Stimulated activated effector memory CD8-positive, alpha-beta T cell treated with anti-CD3 and anti-CD28 coated beads, Interleukin-12 subunit alpha, Interleukin-12 subunit beta, amount 100 ng/mL, for 72 hours (primary cell): ENCODE measurements at places on chromosomes 11 and 22.

DNA sequence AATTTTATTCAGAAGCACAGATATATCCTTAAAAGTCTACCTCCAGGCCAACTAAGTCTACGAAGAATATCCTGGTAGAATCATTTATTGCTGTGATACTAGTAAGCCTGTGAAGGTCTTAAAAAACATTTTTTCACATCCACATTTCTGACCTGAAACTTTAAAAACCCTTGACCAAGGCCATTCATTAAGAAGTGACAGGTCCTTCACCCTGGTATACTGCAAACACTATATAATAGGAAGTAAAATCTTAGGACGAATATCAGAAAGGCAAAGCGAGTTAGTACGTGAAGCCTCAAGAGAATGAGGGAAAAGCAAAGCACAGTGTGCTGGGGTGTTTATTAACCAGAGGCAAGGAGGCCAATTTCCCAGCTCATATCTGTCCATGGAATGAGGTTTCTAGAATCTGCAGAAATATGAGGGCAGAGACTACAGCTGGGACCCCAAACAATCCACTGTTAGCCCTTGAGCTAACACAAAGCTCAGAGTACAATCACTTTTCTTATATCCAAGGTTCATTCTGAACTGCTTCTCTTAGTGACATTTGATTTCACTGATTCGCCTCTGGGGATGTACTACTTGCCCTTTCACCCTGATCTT lies 71.0 kb downstream of the AMBRA1 start:
- DNase-seq = no peak

DNA sequence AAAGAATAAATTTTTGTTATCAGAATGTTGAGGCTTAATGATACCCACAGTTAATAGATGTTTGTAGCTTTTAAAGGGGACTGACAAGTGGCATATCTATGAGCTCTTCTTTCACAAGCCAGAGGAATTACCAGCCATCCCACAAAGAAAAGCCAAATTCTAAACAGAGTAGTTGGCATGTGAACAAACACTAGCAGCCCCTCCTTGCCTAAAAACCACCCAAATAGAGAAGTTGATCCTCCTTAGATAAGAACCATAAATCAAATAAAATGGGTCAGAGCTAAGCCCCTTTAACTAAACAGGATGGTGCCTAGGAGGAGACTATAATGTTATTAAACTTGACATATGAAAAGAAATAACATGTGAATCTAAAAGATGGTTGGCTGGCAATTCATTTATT lies 11.4 kb downstream of the LPXN start:
- DNase-seq = no peak

- DNase-seq = no peak
These were observed 2.9 kb downstream of the TCIRG1 start for GRCh38 chr11:68041617-68042218.

GRCh38 chr22:39434243-39434653 lies 22.6 kb upstream of the MGAT3 start:
- DNase-seq = no peak

GRCh38 chr11:34263441-34264091 lies 94.2 kb downstream of the ABTB2 start:
- no peak for DNase-seq

DNA sequence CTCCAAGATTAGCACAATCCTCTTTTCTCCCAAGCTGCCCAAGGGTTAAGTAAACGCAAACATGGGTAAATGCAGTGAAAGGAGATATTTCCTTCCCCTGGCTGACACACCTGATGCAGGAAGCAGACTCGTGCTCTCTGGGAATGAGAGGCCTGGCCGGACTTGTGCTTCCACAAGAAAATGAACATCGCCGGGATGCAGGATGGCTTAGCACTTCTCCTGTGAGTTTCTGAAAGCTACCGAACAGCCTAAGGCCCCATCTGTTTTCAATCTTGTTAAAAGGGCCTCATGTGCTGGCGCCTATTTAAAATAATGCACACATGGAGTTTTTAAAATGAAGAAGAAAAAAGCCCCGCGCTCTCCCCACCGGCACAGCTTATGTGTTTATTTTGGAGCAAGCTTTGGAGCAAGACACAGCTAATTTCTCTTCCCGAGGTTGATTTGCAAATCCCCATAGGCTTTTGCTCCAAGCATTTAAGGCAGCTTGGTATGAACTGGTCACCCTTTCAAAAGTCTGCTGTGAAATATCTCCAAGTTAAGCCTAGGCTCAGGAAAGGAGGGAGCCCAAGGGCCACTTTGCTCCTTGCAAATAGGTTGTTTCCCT lies 100.9 kb downstream of the SYN3 start:
- no peak for DNase-seq

- DNase-seq = no peak
These were observed 78.0 kb downstream of the PHF21B start for GRCh38 chr22:44931766-44932165.

DNA sequence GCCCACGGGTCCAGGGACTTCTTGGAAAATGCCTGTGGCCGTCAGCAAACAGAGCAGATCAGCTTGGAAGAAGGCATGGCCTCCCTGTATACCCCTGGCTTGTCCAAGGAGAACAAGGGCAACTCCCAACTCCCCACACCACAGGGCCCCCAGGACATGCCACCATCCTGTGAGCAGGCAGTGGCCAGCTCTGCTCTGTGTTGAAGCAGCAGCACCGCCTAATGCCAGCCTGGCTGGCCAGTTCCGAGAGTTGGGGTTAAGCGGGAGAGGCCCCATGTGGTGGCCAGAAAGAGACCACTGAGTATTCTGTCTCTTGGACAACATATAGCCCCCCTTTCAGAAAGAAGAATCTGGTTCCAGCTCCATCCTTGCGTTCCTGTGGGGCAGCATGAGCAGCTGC lies 209.2 kb downstream of the CTTN start:
- no peak for DNase-seq

DNA sequence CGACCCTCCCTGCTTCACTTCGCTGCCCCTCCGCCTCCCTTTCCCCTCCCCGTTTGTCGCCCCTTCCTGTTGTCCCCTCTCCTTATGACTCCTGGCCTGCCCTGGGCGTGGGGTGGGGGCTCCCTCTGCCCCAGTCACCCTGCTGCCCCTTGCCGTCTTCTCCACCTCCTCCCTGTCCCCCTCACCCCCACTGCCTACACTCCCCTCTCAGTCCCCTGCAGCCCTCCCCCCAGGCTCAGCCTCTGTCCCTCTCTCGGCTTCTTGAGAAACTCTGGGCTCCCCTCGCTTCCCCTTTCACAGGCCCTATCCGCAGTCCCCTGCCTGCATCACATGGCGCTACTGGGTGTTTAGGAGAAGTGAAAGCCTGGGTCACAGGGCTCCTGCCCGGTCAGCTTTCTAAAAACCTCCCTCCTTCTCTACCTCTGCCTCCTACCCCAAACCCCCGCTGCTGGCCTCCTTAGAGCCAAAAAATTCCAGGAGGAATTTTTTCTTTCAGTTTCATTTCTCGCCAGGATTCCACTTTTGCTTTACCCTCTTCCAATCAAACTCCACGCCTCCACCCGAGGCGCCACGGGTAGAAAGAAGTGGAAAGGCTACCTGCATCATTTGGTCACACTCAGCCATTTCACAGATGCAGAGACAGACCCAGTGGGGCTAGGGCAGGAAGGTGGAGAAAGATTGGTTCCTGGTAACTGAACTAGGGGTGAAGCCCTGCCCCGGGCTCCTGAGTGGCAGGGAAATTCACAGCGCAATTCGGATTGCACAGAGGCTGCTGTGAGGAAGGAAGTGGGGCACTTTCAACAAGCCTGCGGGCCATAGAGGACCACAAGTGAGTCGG lies at the start of gene SLC15A3:
SLC15A3 (minus strand) TSS at position 273 of the 838 bp plus-strand sequence. CDS start 625 bp downstream, outside the sequence.
- DNase-seq = no peak

DNA sequence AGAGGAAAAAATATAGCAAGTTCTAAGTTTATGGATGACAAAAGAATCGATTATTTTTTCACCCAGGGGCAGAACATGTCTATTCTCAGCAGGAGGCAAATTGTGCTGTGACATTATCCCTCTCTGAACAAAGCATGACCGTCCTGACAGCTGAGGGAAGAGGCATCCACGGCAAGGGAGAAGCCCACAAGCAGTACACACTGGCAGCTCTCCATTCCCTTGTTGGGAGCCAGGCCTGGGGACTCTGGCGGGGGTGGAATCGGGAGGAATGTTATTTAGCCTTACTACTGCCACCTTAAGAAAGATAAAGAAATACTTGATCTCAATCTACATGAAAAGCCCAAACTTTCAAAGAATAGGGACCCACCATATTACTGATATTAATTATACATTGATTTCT lies 3.4 kb downstream of the KIRREL3 start:
- no peak for DNase-seq

- DNase-seq = no peak
These were observed 15.9 kb upstream of the DGCR8 start for GRCh38 chr22:20064140-20064480.

- no peak for DNase-seq
These were observed 61.9 kb downstream of the EHF start for GRCh38 chr11:34682825-34683224.

- no peak for DNase-seq
These were observed 2.7 kb downstream of the SLC43A1 start for GRCh38 chr11:57512646-57513451.

- DNase-seq = peak; percentile 80
These were observed at the start of gene GALNT18 for GRCh38 chr11:11621573-11622339. Gene GALNT18, minus strand, starts transcription at chr11:11622005.

DNA sequence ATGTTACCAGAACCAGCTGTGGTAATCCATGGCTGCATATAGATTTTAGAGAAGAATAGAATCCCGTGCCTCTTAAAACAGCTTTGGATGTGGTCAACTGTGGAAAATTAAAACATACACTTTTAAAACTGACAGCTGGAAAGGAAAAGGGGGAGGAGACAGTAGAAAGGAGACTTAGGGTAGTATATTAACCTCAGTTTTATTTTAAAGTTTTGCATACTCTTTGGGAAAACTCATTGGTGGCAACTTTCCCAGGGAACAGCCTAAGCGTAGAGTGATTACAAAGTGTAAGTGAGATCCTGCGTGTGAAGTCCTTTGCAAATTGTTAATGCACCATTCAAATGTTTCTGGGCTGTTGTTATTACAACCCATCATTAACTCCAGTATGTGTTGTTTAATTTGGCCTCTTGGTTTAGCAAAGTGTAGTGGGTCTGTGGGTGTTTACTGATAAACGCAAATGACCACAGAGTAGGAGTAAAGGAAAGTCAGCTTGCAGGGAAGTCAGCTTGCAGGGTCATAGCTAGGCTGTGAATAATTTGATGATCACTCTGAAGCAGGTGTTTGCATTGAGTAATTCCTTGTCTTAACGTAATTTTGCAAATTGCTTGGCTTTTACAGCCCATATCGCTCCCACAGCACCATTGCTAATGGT lies 88.0 kb upstream of the DBX1 start:
- no peak for DNase-seq

DNA sequence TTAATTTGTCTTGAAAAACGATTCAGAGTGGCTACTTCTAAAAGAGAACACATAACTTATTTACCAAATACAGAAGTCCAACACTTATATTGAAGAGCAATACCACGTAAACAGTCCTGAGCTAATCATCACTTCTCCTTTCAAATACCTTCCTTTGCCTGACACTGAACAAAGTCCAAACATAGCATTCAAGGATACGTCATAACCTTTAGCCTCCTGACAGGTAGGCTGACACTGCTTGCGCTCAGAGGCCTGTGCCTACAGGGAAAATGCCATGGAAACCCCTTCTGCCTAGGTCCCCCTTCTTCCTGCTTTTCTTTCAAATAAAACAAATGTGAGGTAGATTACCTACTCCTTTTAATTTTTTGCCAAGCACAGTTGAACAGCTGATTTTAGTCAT lies 510.0 kb downstream of the INSC start:
- DNase-seq = no peak

DNA sequence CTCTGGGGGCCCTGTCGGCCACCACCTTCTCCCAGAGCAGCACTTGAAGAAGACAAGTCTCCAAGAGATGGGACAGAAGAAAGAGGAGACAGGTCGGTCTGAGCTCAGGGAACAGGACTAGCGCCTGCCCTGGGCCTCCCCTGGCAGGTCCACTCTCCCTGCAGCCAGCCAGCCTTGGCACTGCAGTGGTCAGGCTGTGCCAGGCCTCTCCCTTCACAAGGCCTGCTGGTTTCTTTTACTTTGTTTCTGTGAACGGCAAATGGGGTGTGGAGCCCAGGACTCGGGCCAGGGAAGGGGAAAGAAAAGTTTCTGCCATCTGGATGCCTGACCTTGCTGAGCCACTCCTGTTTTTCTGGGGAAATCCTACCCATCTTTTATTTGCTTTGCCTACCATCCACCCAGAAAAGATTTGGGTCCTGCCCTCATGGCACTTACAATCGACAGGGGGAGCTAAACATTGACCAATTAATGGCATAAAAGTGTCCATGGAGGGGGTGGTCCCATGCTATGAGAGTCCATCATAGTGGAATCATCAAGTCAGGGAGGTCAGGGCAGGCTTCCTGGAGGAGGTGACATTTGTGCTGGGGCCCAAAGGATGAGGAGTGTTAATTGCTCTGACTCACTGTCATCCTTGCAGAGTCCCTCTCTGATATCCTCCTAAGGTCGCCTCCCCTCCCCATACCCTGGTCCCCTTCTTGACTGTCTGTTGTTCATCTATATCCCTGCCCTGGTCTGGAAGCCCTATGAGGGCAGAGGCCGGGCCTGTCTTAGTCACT lies 65.2 kb downstream of the NFAM1 start:
- DNase-seq = no peak

DNA sequence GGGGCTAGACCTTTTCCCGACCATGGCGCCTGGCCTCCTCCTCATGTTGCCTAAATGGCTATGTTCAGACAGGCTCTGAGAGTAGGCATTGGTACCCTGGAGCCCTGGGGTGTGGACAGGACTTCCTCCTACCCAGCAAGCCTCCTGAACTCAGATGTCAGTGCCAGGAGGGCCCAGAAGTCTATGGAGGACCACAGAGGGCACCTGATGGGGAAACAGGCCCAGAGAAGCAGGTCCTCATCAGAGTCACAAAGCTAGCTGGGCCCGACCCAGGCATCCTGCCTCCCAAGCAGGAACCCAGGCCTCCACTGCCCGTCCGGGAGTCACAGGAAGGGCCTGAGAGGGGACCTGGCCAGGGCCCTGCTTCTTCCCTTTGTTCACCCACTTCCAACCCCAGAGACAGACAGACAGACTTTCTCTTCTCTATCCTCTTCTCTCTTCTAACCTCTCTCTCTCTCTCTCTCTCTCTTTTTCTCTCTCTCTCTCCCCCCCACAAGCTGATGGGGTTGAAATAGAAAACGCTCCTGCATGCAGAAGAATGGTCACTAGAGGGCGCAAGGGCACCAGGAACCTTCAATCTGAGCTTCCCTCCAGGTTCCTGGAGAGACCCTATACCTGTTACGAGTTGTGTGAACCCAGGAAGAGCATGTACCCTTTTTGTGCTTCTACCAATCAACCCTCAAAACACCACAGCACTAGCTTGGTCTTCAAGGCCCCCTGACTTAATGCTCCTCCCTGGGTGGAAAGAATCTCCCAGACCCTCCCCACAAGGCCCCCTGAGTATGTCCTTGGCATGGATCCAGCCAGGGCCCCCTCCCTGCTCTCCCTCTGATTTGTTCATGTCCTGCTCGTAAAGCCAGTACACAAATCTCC lies 27.1 kb downstream of the ARAP1 start:
- peak; percentile 69 for DNase-seq

DNA sequence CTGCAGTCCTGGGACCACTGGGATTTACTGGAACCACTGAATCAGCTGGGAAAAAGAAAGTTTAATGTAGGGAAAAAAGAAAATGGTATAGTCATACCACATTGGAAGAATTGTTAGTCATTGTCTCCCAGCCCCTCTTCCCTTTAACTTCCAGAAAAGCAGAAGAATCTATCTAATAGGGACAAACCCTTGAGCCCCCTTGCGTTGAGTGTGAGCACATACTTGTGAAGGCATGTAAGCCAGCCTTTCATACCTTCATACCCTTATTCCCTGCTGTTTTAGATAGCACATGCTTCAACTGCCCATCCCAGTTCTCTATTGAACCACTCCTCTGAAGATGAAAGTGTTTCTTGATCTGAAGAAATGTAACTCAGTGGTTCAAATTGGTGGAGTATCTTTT lies 6.6 kb downstream of the TREH start:
- no peak for DNase-seq
